ENCODE measurements at places on chromosomes 3 and 15.

DNA sequence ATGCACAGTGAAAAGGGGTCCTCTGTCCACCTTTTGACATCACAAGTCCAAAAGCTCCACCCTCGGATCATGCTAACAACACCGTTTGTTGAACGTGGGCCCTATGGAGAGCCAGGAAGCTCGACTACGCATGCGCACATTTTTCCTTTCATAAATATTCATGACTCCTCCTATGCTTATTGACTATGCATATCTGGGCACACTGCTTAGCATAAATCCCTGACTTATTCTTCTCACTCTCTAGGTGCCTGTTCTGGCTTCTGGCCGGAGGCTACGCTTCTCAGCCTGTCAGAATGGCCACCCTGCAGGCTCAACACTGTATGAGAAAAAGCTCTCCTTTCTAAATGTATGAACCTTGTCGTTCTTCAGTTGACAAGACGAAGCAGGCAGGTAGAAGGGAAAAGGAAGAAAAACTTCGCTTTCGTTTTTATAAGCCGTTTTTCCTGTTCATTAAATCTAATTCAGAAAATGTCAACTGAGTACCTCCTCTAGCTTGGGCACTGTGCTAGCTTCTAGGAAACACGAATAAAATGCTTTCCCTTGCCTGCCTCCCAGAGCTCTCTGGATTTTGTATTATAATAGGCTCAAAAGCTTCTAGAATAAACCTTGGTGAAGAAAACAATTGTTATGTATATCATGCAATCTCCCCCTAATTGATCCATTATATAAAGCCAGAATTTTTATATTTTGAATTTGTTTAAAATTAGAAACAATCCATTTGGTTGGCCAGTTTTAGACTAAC lies 207.7 kb downstream of the ATP10A start:
- no peak for DNase-seq

DNA sequence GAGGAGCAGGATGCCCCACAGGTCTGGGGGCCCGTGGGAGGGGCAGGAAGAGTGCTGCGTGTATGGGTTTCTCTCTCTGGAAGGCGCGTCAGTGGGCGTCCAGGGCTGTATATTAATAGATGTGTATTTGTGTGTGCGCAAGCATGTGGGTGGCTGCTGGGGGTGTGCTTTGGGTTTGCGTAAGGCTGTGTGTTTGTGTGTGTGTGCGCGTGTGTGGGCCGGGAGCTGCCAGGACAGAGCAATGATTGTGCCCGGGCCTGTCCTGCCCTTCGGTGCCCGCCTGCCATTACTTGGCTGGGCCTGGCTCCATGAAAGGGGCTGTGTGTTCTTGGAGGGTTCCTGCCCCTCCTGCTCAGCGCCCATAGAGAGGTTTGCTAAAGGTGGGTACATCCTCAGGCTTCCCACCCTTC lies 16.3 kb downstream of the CSPG4 start:
- no peak for DNase-seq

- no peak for DNase-seq
Measured at GRCh38 chr3:31911643-31912042, 69.4 kb downstream of the OSBPL10 start.

DNA sequence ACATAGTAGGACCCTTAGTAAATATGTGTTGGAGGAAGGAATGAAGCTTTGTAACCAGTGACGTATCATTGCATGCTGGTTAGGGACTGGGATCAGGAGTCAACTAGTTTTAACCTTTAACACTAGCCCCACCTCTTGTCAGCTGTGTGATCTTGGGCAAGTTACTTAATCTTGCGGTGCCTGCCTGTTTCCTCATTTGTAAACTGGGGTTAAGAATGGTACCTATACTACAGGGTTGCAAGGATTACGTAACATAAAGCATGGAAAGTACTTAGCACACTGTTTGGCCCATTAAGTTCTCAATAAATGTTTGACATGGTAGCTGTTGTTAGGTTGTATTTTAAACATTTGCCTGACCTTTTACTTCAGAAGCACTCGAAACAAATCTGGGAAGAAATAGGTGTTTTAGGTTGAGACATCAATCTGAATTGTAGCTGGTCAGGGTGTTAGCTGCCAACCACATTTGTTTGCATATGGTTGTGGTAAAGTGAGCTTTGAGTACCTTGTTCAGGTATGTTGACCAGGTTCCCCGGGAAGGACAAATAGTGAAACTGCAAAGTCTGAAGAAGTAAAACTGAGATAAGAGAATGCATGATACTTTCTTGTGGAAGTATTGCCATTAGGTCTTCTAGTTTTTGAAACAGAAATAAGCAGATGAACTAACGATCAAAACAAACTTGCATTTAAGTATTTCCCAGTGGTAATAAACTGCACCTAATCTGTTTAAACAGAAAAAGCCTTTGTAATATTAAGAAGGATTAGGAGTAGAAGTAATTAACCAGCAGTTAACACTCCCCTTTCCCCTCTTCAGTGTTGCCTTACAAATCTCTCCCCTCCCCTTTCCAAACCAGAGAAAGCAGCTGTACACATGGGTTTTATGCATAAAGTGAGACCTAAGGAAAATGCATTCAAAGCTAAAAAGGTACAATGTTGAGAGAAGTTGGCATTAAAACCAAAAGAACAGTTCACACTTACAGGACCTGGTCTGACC lies 25.8 kb upstream of the SCAANT1 start:
- no peak for DNase-seq

GRCh38 chr3:187773233-187774184 lies 28.2 kb upstream of the BCL6 start:
- DNase-seq = no peak

GRCh38 chr3:25191673-25192072 lies 236.4 kb upstream of the RARB start:
- DNase-seq = no peak

GRCh38 chr3:175957427-175957826 lies 1098.3 kb downstream of the NAALADL2 start:
- DNase-seq = no peak

DNA sequence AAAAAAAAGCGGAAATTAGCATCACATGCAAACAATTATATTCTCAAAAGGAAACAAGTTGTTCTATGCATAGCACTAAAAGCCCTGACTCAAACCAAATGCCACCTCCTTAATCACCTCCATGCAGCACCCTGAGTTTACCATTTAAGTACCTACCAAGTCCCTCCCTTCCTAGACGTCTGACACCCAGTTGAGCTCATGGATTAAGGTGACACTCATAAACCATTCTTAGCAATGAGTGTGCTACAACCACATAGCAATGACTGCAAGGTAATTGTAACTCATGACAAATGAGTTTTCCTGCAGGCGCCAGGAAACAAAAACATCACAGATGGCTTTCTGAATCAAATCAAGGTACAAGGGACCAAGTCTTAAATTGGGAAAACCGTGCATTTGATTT lies 32.0 kb downstream of the WWTR1 start:
- DNase-seq = no peak

GRCh38 chr3:175153595-175153994 lies 294.5 kb downstream of the NAALADL2 start:
- DNase-seq = no peak

GRCh38 chr3:40925231-40925630 lies 274.1 kb upstream of the CTNNB1 start:
- no peak for DNase-seq

- no peak for DNase-seq
Measured at GRCh38 chr3:189222927-189223636, 51.3 kb downstream of the TPRG1 start.

DNA sequence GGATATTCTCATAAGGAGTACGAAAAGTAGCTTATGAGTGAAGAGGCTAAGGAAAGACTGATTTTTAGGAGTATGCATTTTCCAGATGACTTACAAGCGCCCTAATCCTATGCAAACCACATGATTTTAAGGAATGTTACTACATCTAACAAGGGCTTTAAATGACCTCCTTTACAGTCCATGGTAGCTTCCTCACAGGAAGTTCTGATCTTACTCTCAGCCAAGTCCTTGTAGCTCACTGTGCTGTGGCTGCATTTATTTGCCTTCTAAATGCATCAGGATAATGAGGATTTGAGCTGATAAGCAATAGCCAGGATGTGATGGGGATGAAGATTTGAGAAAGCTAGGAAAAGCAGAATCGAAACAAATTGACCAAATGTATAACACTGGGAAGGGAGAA lies 896.0 kb downstream of the MCTP2 start:
- DNase-seq = no peak

- DNase-seq = no peak
Measured at GRCh38 chr15:91384189-91384730, 284.2 kb downstream of the SV2B start.

GRCh38 chr3:69409831-69410230 lies 23.9 kb upstream of the FRMD4B start:
- DNase-seq = no peak

GRCh38 chr3:44962621-44963393 lies 13.2 kb downstream of the ZDHHC3 start:
- DNase-seq = no peak

DNA sequence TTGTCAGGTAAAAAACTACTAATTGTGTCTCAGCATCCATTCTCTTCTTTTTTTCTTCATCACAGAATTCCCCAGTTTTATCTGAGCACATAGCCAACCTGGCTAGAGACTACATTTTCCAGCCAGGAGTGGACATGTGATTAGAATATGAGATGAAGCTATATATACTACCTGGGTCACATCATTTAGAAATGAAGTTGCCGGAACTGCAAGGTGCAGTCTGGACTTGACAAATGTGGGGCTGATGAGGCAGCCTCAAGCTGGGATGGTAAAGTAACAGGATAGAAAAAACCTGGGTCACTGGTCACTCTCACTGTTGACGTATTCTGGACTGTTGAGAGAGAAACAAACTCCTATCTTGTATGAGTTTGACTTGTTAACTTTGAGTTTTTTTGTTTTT lies 99.6 kb downstream of the STRIT1 start:
- no peak for DNase-seq

DNA sequence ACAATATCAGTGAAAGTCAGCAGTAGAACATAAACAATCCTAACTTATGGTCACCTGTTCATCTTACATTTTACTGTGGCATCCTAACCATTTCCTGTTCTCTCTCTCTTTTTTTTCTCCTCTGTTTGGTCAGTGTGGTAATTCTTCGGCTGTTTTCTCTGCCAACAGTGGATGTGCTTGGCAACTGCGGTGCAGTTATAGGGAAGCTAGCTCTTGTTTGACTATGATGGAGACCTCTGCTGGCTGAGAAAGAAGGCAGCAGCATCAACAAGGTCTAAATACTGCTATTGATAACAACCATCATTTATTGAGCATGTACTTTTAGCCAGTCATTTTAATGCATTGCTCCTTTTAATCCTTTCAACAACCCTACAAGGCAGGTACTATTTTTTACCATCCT lies 723 bp upstream of the DRD3 start:
- DNase-seq = peak; percentile 22

- DNase-seq = peak; percentile 46
Measured at GRCh38 chr3:10160346-10160745, 4.4 kb upstream of the IRAK2 start.

- DNase-seq = peak; percentile 76
Measured at GRCh38 chr3:48247401-48247811, 6.5 kb downstream of the ZNF589 start.

DNA sequence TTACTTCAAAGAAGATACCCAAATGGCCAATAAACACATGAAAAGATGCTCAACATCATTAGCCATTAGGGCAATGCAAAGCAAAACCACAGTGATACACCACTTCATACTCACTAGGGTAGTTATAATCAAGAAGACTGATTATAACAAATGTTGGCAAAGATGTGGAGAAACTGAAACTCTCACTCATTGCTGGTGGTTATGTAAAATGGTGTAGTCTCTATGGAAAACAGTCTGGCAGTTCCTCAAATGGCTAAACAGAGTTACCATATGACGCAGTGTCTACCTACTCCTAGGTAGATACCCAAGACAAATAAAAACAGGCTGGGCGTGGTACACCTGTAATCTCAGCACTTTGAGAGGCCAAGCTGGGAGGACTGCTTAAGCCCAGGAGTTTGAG lies 3.5 kb upstream of the ZFAND6 start:
- DNase-seq = no peak

DNA sequence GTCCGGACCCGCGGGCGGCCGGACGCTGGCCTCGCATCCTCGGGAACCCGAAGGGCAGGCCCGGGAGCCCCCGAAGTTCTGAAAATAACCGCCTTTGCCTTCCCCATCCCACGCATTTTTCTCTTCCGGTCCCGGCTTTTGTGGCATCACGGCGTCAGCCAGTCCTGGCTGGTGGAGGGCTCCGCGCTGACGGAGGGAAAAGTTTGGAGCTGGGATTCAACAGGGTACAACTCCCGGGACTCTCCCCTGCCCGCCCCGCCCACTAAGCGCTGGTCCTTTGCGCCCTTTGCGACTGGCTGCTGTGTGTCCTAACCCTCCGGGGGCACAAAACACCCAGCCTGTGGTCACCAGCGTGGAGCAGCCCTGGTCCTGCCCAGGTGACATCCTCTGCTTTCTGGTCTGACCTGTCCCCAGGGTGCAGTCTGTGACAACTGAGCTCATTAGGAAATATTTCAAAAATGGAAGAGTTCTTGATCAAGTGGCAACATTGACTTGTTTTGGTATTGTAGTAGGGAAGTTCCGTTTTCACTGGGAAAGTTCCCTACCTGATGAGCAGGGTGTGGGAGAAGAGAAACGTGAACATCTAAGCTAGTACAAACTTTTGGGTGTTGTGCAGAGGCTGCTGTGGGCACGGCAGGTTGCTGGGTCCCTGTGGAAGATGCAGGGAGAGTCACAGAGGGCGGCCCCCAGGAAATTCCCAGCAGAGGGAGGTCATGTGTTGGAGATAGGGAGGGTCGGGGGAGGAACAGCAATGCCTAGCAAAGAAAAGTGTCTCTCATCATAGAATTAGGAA lies 775 bp downstream of the ARNT2 start:
- DNase-seq = no peak

- no peak for DNase-seq
Measured at GRCh38 chr3:71133865-71134264, 449.7 kb downstream of the FOXP1 start.

DNA sequence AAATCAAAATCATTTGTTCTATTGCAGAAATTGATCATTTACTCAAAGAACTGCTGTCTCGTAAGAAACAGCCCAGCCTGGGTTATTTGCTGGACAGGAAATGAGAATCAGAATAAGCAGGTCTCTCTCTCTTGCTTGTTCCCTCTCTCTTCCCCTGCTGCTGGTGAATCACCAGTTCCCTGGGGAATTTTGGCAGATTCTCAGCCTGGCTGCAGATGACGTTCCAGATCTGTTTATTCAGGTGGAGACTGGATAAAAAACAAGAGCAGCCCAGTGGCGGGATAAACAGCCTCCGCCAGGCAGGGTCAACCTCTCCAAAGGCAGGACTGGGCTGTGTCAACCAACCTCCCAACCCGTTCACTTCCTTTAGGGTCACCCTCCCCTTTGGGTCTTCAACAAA lies 72.1 kb downstream of the LRIG1 start:
- DNase-seq = peak; percentile 91

DNA sequence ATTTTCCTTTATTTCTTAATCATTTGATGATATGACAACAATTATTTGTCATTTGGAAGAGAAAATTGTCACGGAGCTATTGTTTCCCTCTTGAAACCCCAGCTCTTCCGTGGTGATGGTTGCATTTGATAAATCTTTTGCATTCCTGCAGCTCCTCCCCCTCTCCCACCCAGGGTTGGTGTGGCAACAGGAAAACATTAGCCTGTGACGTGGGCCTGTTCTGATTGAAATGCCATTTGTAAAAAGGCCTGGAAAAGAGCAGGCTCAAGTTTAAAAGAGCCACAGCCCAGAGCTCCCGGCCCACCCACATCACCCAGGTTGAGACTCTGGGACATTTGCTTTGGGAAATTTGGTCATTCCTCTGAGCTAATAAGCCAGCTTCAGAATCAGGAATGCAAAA lies 282.5 kb downstream of the RPLP1 start:
- peak; percentile 66 for DNase-seq
